Right lung (tissue), 10 donors: ENCODE measurements at places on chromosomes 4 and X.

- DNase-seq, result no peak
These were observed 62.6 kb downstream of the CHIC2 start for GRCh38 chr4:54001668-54002365.

DNA sequence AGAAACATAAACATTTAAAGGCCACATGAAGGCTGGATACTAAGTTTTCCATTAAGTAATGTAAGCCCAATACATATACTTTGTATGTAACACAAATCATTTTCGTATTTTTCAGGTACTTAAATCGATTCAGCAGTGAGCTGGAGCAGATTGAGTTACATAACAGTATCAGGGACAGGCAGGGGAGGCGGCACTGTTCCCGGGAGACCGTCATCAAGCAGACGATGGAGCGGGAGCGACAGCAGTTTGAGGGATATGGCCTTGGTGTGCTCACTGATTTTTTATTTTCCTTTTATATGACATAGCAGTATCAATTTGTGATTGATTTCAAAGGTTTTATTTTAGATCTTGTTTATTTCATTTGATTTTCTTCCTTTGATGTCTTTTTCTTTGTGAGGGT, 20.7 kb downstream of the TMA16 start:
- no peak for DNase-seq

DNA sequence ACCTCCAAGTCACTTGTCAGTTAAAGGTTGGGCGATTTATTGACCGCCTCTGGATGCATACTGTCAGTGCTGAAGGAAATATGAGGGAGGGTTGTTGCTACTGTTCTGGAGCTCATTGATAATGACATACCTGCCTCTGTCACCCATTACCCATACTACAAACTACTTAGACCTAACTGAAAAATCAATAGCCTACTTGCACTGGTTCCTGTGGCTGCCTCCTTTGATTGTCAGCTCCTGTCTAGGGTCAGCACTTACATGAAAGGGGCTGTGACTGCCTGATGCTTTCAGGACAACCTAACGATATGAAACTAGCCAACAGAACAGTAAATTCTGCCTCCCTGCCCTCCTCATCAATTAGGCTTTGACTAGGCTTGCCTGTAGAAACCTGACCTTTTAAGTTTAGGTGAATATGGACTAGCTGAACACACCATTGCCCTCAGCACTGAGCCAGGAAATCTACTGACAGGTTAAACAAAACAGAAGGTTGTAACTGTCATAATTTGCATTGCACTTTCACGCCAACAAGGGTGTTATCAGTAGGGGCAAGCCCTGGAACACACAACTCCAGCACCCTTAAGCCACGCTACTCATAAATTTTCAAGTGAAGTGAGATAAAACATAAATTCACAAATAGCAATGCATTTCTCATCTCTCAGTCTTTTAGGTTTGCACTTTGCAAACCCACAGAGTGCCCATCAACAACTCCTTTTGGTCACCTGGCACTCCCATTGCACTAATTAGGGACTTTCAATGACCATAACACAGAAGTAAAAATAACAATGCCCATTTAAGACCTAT, 9.0 kb upstream of the MAB21L2 start:
- DNase-seq, result no peak

- DNase-seq, result peak; percentile 23
These were observed 139.9 kb downstream of the NDST3 start for GRCh38 chr4:118173956-118174725.

- no peak for DNase-seq
These were observed 285.6 kb downstream of the SHOX start for GRCh38 chrX:916230-916599.

DNA sequence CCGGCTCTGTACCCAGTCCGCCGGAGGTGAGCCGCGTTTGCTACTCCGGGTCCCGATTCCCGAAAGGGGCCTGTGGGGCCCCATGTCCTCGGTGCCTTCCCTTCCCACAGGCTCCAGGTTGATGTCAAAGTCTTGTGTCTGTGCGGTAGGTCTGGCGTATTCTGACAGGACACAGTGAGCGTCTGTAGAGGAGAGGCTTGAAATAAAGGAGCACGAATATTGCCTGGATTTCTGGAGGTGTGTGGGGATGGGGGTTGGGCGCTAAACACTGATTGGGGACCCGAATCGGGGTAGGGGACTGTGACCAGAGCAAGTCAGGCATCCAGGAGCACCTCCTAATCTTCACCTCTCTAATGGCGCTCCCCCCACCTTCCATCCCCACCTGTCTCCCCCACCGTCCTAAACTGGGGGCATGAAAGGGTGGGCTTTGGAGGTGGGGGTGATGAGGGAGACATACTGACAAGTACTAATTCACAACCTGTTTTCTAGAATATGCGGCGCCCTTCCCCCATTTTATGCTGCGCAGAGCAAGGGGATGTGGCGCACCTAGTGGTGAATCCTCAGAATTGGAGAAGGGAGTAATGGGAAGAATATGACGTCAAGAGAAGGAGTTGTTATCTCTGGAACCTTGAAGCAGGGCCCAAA, 855 bp downstream of the GPRASP2 start:
- peak; percentile 46 for DNase-seq

DNA sequence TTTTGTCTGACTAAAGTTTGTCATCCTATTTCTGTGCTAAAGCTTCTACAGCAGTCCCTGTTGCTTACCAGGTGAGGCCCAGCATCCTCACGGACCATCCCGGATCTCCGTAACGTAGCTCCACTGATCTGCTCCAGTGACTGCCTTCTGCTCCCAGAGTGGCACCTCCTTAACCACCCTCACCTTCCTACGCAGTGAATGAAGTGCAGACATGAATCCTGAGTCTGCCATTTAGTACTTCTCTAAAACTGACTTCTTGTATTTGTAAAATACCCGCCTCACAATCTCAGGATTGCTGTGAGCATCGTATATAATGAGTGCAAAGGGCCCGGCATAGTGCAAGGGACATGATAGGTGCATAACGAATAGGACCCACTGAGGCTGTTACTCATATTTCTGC, 27.7 kb upstream of the ACSL1 start:
- DNase-seq, result no peak

- no peak for DNase-seq
These were observed 121.4 kb upstream of the GATB start for GRCh38 chr4:151882072-151882803.

- no peak for DNase-seq
These were observed 147.1 kb downstream of the EVC2 start for GRCh38 chr4:5561286-5561685.

- no peak for DNase-seq
These were observed 389.2 kb downstream of the IQCM start for GRCh38 chr4:149426461-149426860.

DNA sequence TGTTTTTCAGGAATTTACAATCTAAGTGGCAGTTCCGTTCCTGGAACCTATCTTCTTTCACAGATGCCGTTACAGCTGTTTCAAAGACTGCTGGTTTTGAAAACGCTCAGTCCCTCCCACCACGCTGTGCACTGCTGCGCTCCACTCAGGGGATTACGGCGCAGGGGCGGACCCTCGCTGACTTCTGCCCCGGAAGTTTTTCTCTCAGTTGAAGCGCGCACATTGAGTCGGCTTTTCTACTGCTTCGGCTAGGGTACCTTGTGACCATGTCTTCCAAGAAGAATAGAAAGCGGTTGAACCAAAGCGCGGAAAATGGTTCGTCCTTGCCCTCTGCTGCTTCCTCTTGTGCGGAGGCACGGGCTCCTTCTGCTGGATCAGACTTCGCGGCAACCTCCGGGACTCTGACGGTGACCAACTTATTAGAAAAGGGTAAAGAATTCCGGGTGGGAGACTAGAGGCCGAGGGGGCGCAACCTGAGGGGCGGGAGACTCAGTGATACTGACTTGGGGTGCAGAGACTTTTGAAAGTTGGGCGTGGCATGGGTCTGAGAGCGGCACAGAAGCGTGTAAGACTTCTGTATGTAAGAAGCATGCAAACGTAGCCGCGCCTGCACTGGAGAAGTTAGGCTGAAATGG, 597 bp upstream of the NUDT6 start:
- peak; percentile 80 for DNase-seq

- no peak for DNase-seq
These were observed 648.3 kb downstream of the SPRY1 start for GRCh38 chr4:124044867-124045266.

DNA sequence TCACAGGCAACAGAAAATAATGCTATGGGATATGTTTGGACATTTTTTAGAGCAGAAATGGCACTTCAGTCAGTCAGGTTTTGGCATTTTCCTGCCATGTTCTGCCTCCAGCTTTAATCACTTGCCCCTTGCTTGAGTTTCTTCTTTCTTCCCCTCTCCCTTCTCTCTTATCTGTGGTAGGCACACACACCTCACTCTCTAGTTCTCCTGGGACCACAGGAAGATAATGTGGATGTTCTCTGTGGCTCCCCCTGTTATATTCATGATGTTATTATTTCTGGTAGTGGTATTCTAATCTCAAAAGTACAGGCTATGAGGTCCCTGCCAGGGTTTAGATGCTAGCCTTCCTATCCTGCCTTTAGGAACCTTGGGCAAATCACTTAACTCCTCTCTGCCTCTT, 5.2 kb downstream of the HADH start:
- DNase-seq, result no peak

DNA sequence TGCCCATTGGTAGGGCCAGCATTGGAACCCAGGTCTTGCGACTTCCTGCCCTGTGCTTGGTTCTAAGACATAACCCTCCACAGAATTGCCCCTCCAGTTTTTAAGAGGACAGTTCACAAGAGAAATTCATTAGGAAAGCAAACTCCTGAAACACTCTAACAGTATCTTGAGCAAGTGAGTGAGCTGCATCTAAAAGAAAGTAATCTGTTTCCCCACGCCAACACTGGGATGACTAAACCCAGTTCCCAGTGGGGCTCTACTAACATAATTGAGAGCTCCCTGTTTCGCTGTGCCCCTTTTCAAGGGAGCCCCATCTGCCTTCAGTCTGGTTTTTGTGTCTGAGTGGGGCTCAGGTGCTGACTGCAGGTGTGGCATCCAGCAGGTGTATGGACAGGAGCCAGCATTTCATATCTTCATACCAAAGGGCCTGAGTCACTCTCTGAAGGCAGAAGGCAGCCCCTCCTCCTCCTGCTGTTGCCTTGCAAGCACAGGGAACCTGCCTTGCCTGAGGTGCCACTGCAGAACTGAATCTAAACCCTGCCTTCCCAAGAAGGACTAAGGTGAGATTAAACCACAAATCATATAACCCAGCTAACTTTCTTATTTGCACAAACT, 8.0 kb downstream of the AMOT start:
- DNase-seq, result no peak

- DNase-seq, result no peak
These were observed 216.1 kb upstream of the PSAPL1 start for GRCh38 chr4:7650606-7651385.

DNA sequence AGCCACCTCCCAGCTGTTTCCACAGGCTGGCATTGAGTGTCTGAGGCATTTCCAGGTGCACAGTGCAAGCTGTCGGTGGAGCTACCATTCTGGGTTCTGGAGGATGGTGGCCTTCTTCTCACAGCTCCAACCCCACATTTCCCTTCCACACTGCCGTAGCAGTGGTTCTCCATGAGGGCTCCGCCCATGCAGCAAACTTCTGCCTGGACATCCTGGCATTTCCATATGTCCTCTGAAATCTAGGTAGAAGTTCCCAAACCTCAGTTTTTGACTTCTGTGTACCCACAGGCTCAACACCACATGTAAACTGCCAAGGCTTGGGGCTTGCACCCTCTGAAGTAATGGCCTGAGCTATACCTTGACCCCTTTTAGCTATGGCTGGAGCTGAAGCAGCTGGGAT, 10.3 kb upstream of the FRMPD4 start:
- no peak for DNase-seq

- DNase-seq, result no peak
These were observed 12.4 kb upstream of the CXCL2 start for GRCh38 chr4:74111306-74111975.

DNA sequence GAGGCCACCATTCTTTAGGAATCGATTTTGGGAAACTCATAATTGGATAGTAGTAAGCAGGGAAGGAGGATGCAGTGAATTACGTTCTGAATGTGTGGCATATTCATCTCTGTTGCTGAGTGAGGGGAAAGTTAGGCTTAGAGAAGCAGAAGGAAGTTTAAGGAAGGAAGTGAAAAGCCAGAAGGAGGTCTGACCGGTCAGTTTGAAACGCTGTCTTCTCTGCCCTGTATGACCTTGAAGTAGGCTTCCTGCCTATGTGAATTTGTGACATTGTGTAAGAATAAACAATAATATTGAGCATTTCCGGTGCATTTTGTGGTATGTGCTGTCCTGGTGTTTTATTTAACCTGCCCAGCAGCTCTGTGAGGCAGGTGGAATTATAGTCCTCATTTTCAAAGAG, 67.3 kb downstream of the PDLIM5 start:
- DNase-seq, result no peak

DNA sequence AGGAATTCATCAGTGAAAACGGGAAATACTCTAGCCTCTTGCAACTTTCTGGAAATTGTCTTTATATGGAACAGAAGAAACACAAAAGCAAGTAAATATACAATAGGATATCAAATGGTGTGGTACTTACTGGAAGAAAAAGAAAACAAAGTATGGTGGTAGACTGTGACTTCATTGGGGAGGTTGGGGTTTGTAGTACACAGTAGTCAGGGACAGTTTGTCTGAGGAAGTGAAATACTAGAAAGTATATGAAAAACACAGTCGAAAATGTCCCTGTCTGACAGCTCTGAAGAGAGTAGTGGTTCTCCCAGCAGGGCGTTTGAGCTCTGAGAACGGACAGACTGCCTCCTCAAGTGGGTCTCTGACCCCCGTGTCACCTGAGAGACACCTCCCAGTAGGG, 390.0 kb upstream of the NWD2 start:
- no peak for DNase-seq

DNA sequence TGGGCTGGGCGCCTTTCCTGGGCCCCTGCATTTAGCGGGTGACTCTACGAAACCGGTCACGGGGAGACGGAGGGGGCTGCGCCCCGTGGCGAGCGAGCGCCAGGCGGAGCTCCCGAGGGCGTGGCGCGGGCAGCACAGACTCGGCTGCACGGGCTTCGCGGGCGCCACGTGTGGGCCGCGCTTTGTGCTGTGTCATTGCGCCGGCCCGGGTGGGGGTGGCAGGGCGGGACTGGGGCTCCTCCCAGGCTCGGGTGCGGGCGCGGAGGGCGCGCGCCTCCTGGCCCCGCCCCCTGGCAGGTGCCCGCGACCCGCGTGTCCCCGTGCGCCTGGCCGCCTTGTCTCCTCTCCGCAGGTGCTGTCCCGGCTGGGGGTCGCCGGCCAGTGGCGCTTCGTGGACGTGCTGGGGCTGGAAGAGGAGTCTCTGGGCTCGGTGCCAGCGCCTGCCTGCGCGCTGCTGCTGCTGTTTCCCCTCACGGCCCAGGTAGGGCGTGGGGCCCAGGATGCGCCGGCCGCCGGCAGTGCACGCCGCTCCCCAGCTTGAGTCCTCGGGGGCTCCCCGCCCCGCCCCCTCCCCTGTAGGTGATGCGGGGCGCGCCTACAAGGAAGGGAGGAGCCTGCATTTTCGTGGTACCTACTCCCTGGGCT, 651 bp downstream of the UCHL1 start:
- no peak for DNase-seq

- no peak for DNase-seq
These were observed 4.7 kb downstream of the MAGEB17 start for GRCh38 chrX:16171944-16172343.

DNA sequence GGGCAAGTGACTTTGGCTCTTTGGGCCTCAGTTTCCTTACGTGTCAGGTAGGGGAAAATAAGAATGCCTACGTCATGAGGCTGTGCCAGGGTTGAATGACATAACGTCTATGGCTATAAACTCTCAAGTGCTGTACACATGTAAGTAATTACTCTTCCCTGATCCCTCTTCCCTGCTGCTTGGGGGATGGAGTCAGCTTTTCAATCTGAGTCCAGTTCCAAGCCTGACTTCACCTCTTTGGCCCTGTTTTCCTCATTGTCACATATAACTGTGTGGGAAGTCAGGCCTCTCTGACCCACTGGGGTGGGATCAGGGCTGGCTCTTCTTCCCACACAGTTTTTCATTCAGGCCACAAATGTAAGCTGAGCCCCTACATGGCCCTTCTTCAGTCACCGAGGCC, 11.4 kb upstream of the CITED1 start:
- DNase-seq, result no peak
